ENCODE measurements at places on chromosomes 2 and 18.

DNA sequence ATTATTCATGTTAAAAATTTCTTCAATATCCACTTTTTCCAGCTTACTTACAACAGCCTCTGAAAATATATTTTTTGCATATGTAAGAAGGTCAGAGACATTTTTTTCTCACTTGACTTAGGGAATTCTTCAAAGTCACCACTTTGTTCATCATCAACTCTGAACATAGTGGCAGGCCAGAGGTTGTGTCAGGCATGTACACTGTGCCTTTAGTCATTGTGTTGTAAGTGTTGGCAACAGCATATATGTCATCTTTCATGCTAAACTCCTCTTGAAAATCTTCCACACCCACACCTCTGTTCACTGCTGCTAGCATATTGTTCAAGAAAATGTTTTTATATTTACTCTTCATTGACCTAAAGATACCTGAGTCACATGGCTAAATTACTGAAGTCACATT is 52.2 kb upstream of the ACVR1 start:
- DNase-seq = no peak

DNA sequence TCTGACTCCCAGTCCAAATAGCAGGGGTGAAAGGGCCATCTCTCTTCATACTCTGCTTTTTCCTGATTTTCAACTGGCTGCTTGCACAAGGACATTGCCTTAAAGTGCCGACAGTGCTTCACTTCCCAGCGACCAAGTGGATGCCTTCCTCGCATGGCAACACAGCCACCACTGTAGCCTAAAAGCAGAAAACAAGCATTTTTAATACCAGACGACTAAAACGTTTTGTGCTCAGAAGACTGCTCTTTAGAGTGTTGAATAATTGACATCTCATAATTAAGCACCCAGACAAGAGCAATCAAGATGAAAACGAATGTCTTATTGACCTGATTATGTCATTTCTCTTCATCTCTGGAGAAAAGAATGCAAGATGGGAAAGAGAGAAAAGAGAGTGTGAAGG is 75.2 kb downstream of the PLA2R1 start:
- no peak for DNase-seq

DNA sequence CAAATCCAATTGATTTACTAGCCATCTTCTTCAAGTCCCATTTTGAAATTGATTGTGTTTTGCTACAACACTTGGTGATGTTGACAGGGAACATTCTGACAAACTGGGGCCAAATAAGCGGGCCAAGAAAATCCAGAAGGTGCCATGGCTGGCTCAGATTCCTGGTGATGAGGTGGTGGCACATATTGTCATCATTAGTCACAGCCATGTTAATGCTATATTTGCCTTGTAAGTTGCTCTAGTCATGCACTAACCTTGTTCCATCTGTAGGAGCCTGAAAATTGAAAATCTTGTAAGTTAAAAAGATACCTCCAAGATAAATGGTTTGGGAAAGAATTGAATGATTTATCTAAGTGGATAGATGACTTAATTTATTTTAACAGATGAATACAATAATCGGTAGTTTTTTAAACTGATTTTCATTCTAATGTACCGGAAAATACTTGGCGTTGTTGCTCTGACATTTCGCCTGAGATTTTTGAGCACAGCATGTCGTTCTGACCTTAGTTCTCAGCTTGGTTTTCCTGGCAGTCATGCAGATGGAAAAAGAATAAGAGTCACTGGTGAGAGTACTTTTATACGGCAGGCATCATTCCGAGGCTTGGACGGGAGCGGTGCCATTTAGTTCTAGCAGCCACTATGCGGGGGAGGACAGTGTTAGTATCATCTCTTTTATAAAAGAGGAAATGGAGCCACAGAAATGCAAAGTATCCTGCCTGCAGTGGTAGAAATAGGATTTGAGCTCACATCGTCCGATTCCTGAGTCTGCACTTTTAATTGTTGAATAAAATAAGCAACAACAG is 133.9 kb downstream of the ZNF532 start:
- DNase-seq = peak; percentile 64

GRCh38 chr2:85135660-85135914 is 2.4 kb downstream of the TCF7L1 start:
- DNase-seq = no peak

- no peak for DNase-seq
Observed at GRCh38 chr2:8252997-8253694, 428.7 kb upstream of the ID2 start.

DNA sequence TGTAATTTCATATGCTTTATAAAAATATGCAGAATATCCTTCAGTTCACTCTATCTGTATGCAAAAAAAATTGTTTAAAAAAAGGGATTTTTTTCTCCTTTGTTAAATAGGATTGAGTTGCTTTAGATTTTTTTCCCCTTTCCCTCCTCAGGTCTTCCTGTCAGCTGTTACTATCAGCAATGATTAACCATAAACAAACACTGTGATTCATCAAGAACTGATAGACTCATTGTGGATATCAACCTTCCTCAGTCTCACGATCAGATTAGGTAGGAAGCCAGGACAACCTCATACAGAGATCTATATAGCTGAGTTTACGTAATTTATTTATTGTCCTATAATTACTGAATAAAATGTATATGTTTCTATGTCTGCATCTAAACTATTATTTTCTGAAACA is 2136.2 kb upstream of the CELF4 start:
- DNase-seq = no peak

DNA sequence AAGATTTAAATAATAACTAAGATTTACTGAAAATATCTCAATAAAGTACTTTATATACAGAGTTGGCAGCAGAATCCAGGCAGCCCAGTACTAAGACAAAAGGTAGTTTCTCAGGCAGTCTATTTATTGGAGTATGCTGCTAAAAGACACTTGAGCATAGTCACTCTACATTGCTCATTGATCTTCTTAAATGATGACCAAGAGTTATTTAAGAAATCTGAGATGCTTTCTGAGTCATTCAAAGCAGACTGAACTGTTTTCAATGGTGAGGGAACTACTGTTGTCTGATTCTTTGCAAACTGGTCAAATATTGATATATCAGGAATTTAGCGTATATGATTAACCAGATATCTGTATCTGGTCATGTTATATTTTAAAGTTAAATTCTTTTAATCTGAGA is 133.6 kb downstream of the PHLPP1 start:
- no peak for DNase-seq

All from GM04503 (cell line).